ENCODE measurements at places on chromosomes 11 and 22.
A peak's percentile ranks its signal among the peaks of the same experiment; 100 is the strongest.

DNA sequence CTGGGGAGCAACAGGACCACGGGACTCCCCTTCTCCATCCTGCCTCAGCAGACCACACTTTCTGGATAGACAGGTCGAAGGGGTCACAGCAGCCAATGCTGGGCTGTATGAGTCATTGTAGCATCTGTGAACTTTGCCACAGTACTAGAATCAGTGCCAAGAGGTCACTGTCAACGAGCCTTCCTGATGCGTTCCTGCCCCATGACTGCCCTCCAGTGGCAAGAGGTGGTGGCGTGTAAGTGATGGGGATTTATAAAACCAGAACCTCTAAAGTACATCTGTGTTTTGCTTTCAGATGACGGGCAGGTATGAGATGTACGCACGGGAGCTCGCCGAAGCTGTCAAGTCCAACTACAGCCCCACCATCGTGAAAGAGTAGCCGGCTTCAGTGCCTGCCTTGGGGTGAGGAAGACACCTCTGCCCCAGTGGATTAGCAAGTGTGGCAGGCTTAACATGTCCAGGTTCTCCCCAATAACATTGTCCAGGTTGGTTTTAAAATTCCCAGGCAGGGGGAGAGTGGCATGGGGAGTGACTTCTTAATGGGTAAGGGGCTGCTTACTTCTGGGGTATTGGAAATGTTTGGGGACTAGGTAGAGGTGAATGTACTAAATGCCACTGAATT, 29.4 kb downstream of the GUCD1 start:
- peak; percentile 41 for DNase-seq

DNA sequence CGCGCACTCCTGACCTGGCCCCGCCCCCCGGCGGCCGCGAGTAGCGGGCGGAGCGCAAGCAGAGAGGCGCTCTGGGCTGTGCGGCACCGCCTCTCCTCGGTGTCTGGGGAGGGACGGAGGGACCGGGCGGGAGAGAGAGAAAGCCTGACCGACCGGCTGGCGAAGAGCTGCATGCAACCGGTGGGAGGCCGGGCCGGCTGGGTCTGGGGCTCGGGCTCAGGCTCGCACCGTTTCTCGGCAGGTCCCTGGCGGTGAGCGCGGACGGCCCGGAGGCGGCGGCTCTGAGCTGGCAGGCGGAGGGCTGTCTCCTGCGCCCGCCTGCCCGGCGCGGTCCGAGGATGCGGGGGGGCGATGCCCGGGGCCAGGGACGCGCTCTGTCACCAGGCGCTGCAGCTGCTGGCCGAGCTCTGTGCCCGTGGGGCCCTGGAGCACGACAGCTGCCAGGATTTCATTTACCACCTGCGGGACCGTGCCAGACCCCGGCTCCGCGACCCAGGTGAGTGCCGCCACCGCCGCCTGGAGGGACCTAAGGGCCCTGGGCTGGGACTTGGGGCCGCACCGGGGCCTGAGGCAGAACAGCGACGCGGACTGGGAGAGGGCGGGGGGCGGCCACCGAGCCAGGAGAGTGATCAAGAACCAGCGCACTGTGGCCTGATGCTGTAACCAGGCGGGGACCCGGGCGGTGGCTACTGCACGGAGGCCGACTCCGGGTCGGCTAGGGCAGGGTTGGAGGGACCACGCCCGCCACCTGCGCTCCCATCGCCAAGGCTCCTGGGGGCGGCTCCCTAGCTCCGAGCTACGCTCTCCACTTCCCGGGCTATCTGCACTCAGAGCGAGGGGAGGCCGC, at the start of gene SYT9:
Gene SYT9, plus strand, starts transcription at position 69 of the 847 bp plus-strand sequence. Its CDS starts 283 bp downstream, at position 352.
- DNase-seq, result no peak

DNA sequence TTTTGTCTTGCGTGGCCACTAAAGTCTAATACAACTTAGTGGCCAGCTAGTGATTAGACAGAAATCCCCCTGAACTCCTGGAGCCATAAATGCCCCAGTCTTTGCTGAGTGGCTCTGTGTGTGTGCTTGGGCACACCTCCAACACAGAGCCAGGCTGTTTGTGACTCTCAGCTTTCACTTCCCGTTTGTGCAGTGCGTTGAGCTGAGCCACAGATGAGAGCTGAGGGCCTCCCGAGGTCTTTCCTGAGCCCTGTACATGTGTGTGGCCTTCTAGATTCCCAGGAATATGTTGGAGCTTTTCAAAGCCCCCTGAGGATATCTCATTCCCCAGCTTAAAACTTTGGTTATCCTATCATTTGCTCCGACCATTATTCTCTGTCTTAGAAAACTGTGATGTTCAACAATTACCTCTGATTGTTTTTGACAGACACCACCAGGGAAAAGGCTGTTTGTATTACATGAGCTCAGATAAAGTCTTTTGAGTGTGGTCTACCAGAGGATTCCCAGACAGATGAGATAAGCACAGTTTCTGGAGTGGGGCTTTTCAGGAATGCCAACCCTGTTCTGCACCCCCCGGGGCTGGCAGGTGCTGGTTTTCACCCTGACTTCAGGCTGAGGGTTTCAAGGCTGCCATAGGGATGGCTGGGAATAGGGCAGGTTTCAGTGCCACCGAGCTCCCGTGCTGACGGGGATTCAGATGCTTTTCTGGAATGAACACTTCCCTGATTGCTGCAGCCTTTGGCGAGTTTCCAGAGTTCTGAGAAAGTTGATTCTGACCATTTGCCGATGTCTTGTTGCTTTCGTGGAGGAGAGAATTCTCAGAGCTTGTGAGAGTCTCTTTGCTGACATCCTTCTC, 23.8 kb downstream of the IGHMBP2 start:
- no peak for DNase-seq

- DNase-seq, result no peak
These were observed 4.3 kb upstream of the PNPLA3 start for GRCh38 chr22:43919106-43919973.

DNA sequence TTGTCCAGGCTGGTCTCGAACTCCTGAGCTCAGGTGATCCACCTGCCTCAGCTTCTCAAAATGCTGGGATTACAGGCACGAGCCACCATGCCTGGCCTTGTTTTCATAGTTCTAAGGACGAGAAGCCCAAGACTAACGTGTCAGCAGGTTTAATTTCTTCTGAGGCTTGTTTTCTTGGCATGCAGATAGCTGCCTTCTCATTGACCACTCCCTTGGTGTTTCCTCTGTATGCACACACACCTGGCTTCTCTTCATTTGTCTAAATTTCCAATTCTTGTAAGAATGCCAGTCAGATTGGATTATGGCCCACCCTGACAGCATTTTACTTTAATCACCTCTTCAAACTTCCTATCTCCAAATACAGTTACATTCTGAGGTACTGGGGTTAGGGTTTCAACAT, 72.5 kb upstream of the CTSC start:
- no peak for DNase-seq

DNA sequence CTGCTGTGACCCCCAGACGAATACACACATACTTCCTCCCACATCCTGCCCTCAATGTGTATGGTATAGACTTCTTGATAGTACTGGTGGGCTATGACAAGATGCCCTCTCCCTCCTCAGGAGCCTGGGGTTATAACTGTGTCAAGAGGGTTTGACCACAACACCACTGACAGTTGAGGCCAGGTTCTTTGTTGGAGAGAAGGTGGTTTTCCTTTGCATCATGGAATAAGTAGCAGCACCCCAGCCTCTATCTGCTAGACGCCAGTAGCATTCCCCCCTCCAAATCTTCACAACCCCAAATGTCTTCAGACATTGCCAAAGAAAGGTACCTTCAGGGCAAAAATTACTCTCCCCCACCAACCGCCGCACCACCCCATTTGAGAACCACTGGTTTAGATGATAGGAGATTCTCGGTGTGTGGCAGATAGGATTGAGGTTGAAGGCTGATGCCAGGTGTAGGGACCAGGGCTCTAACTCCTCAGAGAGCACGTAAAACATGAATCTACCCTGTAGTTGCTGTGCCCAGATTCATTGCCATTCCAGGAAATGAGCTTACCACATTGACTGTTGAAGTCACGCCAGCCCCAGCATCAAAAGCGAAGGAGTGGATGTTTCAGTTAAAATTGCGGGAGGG, 5.5 kb upstream of the MYO18B start:
- no peak for DNase-seq

- no peak for DNase-seq
These were observed 2.2 kb downstream of the LMF2 start for GRCh38 chr22:50505276-50505775.

DNA sequence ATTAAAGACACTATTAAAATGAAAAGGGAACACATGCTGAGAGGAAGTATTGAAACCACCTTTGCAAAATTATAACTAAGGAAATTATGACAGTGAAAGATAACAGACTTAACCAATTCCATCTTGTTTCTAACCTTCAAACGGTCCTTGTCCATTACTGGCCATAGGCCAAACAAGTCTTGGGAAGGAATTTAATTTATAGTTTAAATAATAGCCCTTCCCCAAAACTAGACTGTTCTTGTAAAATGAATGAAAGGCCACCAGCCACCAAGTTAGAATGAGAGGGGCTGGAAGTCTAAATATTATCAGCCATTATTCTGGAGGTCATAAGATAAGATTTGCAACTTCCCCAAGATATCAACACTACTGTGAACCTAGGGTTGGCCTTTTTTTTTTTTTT, 1.8 kb upstream of the TALDO1 start:
- DNase-seq, result no peak

- no peak for DNase-seq
These were observed 121.9 kb downstream of the DBX1 start for GRCh38 chr11:20038412-20038811.

DNA sequence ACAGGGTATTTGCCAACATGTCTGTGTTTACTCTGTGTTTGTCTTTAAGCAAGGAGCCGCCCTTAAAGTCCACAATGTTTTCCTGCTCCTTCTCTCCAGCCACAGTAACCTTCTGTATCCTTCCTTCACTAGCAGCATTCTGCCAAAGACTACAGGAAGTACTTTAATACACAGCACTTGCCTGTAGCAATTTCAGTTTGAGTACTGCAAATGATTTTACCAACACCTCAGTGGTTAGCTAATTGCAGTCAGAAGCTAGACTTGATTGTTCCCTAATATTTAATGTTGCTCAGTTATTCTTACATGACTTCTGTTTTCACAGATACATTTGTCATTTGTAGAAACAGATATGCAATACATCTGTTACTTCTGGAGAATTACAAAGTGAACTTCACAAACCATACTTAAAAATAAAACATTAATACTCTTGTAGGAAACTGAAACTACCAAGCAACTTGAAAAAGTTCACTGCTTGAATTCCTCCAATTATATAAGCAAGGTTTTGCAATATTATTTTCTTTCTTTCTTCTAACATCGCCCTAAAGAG, 69.1 kb downstream of the FCHSD2 start:
- no peak for DNase-seq

DNA sequence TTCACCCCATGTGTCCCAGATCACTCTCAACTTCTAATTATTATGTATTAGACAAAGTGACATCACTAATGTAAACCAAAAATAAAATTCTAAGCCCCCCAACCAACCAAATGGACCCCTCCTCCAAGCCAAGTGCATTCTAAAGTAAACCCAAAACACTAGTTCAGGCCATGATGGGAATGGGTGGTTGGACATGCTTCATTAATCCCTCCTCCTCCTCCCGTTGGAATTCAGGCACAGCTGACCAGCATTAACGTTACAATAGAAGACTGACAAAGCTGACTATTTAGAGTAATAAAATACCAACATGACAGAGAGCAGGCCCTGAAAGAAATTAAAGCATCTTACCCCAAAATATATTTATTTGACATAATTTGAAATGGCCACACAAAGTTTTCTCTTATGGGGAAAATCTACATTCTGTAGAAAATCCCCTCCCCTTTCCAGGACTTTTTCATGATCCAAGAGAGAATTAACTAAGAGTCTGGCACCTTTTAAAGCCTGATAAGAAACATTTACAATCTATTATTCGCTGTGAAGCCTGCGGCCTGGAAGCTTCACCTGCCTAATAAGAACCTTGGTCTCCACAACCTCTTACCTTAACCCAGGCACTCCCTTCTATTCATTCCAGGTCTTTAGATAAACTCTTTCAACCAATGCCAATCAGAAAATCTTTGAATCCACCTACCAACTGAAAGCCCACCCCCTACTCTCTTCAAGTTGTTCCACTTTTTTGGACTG, 948.5 kb upstream of the CCDC90B start:
- DNase-seq, result no peak

DNA sequence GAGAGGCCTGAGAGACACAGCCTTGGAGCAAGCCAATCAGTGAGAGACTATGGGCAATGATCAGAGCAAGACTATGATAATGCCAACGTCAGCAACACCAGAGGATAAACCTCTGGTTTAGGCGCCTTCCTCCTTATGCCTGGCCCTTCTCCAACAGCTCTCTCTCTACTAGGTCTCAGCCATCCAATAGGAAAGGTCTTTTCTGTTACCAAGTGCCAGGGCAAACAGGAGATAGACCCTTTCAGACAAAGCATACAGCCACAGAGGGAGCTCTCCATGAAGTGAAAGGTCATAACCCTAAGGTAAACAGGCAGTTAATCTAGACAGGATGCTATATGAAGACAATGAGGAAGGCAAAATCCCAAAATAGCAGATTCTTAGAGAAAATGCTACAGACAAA, 9.5 kb downstream of the STK33 start:
- DNase-seq, result no peak

DNA sequence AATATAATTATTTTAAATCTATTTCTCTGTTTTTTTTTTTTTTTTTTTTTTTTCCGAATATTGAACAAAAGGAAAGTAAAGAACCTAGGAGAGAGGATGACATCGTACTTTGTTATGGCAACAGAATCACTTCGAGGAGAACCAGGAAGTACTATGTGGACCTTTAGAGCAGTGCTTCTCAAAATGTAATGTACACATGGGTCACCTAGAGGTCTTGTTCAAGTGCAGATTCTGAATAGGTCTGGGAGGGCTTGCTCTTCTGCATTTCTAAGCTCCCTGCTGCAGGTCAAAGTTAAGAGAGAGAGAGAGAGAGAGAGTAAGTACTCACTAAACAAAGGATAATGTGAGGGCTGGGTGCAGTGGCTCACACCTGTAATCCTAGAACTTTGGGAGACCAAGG, 419.5 kb upstream of the TENM4 start:
- no peak for DNase-seq

- DNase-seq, result no peak
These were observed 62.4 kb downstream of the NAV2 start for GRCh38 chr11:19774817-19775580.

- DNase-seq, result no peak
These were observed 228.9 kb downstream of the CTTN start for GRCh38 chr11:70627219-70627618.

- no peak for DNase-seq
These were observed 102.1 kb downstream of the FCHSD2 start for GRCh38 chr11:73040046-73040445.

All from stimulated activated CD8-positive, alpha-beta memory T cell treated with anti-CD3 and anti-CD28 coated beads, Interleukin-15, amount 100 ng/mL, for 24 hours (primary cell).